ENCODE measurements at places on chromosomes 3 and 15.
A peak's percentile ranks its signal among the peaks of the same experiment; 100 is the strongest.

- peak; percentile 42 for DNase-seq
Observed at GRCh38 chr3:84547971-84548970, 410.5 kb upstream of the CADM2 start.

GRCh38 chr15:37076543-37076942, 23.8 kb downstream of the MEIS2 start:
- DNase-seq, result no peak

DNA sequence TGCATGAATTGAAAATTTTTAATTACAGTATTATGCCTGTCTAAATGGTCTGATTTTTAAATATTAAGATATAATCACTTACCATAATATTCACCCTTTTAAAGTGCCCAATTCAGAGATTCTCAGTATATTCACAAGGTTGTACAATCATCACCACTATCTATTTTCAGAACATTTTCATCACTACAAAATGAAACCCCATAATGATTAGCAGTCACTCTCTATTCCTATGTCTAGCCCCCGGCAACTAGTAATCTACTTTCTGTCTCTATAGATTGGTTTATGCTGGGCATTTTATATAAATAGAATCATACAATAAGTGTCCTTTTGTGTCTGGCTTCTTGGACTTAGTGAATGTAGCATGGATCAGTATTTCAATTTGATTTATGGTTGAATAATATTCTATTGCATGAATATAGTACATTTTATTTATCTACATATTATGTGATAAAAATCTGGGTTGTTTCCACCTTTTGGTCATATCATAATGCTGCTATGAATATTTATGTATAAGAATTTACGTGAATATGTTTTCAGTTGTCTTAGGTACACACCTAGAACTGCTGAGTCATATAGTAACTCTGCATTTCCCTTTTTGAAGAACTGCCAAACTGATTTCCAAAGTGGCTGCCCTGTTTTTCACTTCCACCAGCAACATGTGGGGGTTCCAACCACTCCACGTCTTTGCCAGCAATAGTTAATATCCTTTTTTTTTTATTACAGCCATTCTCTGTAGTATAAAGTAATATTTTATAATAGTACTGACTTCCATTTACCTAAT, 485.7 kb upstream of the ZNF385D start:
- DNase-seq, result no peak

DNA sequence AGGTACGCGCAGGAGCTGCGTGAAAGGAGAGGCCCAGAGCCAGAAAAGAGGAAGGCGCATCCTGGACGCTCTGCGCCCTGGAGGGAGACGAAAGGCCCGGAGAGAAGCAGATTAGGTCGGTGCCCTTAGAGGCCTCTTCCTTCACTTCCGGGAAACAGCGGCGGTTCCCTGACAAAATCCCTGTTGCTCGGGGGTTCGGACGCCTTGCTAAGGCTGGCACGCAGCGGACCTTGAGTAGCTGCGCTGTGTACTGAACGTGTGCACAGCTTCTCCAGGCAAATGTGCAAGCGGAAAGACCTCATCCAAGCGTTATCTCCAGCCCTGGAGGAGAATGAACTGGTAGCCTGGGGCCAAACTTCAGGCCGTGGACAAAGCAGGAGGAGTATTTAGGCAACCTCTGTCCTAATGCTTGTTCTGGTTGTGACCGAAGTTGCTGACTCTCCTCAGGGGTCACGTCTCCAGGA, 3.0 kb upstream of the SOX14 start:
- no peak for DNase-seq

- no peak for DNase-seq
Observed at GRCh38 chr3:45249391-45249790, 23.3 kb upstream of the TMEM158 start.

DNA sequence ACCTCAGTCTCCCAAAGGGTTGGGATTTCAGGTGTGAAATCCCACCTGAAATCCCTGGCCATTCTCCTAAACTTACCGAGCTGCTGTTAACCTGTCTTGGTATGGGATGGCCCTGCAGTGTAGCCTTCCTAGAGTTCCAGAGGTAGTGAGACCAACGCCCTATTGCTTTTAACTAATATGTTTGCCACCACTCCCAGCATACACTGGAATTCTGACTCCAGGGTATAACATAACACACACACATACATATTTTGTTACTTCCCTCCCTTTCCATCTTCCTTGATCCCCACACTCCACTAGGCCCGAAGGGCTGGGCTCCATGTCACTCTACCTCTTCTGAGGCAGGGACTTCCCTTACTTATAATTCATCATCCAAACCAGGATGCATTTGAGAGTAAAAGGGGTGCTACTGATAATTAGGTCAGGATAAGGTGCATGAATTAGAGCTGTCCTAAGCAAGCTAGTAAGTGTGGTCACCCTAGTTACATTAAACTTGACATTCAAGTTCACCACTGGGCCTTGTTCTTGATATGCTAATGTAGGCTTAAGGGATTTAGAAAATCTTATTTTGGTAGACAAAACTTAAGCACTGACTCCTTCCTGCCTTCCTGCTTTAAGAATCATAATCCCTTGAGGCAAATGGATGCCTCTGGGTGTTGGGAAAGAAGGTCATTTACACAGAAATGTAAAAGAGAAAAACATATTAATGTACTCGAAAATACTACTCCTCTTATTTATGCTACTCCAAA, 317.6 kb downstream of the MAGI1 start:
- DNase-seq, result no peak

DNA sequence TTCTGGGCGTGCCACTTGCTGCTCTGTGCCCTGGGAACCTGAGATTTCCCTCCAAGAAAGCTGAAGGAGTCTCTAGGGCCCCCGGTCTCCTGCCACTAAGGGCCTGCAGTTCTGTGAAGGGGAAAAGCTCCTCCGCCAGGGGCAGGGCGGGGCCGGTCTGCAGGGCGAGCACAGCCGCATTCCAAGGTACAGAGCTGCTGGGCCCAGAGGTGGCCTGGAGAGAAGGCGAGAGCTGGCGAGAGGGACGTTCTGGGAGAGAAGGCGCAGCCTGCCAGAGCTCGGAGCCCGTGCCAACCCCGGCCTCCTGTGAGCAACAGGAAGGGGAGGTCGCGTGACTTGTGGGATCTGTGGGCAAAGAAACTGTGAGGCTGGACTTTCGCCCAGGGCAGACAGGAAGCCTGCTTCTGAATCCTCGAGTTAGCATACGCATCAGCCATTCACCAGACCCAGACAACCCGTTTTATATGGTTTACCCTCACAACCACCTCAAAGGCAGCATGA, 500.4 kb downstream of the SHQ1 start:
- DNase-seq, result peak; percentile 84

GRCh38 chr3:42608581-42608980, 8.1 kb downstream of the NKTR start:
- no peak for DNase-seq

GRCh38 chr3:97430601-97431000, 334.0 kb upstream of the ARL6 start:
- DNase-seq, result no peak

DNA sequence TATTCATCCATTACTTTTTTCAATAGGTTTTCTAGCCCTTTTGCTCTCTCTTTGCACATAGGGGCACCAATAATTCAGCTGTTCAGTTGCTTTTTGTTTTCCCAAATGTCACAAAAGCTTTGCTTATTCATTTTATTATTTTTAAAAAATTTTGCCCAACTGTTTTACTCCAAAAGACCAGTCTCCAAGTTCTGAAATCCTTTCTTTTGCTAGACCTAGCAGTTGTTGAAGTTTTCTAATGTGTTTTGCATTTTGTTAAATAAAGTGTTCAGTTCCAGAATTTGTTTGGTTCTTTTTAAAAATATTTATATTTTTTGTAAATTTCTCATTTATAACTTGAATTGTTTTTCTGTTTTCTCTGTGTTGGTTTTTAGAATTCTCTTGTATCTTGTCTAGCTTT, 1227.3 kb downstream of the ROBO2 start:
- no peak for DNase-seq

DNA sequence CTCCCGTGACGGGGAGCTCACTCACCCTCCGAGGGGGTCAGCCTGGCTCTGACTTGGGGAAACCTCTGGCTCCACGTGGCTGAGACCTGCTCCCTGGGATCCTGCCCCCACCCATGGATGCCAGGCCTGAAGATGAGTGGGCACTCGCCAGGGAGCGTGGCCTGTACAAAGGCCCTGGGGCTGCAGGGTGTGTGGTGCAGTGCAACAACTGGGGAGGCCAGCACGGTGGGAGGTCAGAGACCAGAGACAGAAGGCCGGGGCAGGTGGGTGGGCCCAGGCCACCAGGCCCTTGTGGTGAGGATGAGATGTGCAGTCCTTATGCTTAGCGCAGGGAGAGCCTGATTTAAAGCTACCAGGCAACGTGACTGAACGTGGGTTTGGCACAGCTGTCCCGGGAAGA, 5.0 kb downstream of the DNAJB8 start:
- DNase-seq, result no peak

DNA sequence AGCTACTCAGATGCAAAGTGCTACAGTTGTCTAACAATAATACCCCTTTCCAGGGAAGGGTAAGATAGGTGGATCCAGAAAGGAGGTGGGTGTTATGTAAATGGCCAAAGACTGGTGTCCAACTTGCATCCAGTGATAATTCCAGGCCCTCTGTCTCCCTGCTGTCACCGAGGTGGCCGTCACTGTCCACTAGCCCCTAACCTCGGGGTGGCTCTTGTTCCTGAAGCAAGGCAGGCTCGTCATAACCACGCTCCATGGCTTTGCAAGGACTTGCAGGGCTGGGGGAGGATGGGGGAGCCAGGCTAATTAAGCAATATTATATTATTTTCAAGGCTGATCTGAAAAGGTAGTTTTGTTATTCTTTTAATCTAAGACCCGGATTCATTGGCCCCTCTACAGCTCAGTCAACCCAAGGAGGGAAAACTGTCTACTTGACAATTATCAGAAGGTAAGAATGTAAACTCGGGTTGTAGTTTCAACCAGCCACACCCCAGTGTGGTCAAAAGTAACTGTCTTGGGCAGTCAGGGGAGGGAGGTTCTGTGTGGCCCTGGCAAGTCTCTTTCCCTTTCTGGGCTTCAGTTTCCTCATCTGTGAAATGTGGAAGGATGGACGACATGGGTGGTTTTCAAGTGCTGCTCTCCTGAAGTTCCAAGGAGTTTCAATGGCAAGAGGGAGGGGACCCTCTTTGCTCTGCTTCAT, 220.1 kb upstream of the BHLHE40 start:
- DNase-seq, result no peak

GRCh38 chr3:133984975-133985374, 44.8 kb downstream of the SLCO2A1 start:
- no peak for DNase-seq
